Large intestine (tissue), 12 donors: ENCODE measurements at places on chromosomes 13 and 19.

GRCh38 chr19:41363371-41363752, 587 bp downstream of the B9D2 start:
- DNase-seq: no peak

DNA sequence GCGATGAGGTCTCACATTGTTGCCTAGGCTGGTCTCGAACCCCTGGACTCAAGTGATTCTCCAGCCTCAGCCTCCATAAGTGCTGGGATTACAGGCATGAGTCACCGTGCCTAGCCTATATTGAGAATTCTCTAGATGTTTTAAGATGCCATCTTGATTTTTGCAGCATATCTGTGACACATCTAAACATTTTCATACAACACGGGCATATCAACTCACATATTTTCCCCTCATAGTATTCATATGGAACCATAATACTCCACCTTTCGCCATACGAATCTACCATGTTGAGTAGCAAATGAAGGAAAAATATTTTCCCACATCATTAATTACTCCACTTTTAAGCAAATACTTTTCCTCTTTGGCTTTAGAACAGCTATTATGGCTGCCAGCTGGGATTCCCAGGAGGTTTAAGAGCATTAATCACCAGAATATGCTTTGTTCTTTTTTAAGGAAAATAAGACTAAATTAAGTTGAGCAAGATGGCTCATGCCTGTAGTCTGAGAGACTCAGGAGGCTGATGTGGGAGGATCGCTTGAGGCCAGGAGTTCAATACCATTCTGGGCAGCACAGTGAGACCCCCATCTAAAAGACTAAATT, 56.9 kb upstream of the GTF2F2 start:
- no peak for DNase-seq

DNA sequence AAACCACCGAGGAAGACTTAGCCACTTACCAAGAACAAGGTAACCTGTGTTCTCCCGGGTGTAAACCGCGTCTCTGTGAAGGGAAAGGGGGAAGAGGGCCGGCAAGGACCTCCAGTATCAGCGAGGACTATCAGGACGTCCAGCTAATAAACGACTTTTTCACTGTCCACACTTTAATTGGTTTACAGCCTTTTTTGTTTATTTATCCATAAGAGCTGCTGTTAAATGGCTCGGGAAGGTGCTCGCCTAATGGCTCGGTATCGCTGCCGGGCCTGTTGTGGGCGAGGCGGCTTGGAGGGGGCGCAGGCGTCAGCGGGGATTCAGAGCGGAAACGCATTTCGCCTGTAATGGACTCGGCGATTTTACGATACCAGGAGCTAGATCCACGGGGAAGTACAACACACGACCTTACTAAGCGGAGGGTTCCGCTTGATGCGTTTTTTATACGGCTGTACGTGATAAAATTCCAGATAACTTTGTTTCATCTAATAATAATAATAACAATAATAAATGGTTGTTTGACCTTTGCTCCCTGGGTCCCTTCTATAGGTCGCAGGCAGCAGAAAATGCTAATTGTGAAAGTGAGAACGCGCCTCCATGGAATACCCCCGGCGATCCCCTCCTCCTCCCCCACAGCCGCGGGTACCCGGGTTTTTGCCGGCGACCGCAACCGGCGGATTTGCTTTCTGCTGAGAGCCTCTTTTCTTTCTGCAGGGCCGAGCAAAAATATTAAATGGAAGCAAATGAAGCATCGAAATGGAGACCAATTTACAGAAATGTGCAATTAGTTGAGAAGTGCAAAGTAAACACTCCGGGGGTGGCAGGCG, 2.5 kb upstream of the PDX1 start:
- peak; percentile 80 for DNase-seq

- no peak for DNase-seq
These were observed 394.3 kb downstream of the FOXO1 start for GRCh38 chr13:40271931-40272775.

- no peak for DNase-seq
These were observed 3.3 kb upstream of the SYCN start for GRCh38 chr19:39207293-39207836.

GRCh38 chr19:42601811-42602443, 7.2 kb upstream of the CEACAM8 start:
- DNase-seq: no peak

- no peak for DNase-seq
These were observed 19.9 kb upstream of the ARHGEF7 start for GRCh38 chr13:111095031-111095840.

GRCh38 chr19:52896431-52897137, 851 bp downstream of the ZNF320 start:
- peak; percentile 48 for DNase-seq

DNA sequence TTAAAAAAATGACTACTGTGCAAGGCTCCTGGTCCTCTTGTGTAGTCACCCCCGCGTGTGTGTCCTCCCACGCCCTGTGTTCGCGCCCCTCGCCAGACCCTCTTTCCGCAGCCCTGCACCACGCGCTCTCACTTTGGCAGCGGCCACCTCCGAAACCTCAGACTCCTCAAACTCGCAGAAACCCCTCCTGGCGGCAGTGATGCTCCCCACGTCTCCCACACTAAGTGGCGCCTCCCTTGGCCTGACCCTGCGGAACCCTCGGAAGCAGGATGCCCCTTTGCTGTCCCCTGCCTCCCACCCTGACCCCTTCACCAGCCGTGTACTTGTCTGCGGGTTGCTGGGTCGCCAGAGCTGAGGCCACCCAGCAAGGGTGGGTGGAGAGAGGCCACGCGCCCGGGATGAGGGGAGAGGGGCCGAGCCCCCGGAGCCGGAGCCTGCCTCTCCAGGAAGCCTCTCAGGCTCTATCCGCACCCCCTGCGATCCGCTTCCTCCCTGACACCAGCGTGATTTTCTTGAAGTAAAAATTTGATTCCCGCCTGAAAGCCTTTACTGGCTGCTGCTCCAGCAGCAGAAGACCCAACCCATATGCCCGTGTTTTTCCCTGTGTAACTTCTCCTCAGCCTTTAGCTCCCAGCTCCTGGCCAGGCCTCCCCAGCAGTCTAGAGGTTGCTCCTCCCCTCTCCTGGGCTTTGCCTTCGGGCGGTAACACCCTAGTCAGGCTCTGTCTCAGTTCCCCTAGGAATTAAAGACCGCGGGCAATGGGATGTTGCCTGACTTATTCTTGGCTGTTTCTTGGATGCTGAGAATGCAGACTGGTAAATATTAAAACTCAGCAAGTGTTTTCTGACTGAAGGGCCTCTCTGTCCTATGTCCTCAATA, 55.2 kb downstream of the MIPEP start:
- no peak for DNase-seq

DNA sequence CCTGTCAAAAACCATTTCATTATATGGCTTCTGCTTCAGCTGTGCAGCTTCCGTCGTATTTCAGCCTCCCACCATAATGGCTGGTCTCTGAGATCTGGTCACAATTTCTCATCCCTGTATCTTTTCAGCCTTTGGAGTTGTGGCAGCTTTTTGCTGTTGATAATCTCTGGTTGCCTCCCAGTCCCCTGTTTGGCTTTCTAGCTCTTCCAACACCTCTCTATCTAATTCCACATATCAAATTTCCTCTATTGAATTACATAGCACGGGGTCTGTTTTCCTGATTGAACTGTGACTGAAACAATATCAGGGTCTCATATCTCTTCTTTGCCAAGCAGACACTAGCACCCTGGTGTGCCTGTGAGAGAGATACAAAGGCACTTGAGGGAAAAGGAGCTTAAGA, 222.1 kb upstream of the OBI1 start:
- no peak for DNase-seq

DNA sequence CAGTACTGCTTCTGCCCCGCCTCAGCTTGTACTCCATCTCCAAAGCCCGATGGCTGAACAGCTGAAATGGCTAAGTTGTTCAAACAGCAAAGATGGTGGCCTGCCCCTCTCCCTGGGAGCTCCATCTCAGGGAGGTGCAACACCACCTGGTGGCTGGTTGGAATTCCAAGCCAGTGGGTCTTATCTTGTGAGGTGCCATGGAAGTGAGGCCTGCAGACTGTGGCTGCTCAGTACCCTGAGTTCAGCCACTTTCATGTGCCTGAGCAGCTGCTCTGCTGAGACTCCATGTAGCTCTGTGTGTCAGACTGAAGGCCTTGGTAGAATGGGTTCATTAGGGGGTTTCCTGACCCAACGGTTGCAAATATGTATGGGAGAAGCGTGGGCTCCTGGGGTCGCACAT, 67.3 kb upstream of the SPRY2 start:
- no peak for DNase-seq

GRCh38 chr13:70385852-70386251, 277.6 kb upstream of the KLHL1 start:
- DNase-seq: no peak

GRCh38 chr19:50542943-50543342, 25.3 kb downstream of the LRRC4B start:
- no peak for DNase-seq

GRCh38 chr13:86976521-86977324, 694.4 kb upstream of the SLITRK5 start:
- no peak for DNase-seq

- DNase-seq: no peak
These were observed 4.1 kb downstream of the U2AF2 start for GRCh38 chr19:55658846-55659459.
